ENCODE measurements at places on chromosomes 1 and 21.

GRCh38 chr1:10642403-10643080 lies 153.9 kb downstream of the CASZ1 start:
- no peaks in the 10 kb centered on the region for H3K27me3 ChIP-seq
- DNase-seq = no peak
- H3K4me3 ChIP-seq = no peak overlapping the region

- H3K27ac ChIP-seq = no peak overlapping the region
- no peaks in the 10 kb centered on the region for H3K27me3 ChIP-seq
- H3K4me1 ChIP-seq = no peaks in the 10 kb centered on the region
- H3K36me3 ChIP-seq = no peaks in the 10 kb centered on the region
- no peak overlapping the region for H3K4me3 ChIP-seq
These were observed 119.6 kb downstream of the IER5 start for GRCh38 chr1:181208083-181208482.

DNA sequence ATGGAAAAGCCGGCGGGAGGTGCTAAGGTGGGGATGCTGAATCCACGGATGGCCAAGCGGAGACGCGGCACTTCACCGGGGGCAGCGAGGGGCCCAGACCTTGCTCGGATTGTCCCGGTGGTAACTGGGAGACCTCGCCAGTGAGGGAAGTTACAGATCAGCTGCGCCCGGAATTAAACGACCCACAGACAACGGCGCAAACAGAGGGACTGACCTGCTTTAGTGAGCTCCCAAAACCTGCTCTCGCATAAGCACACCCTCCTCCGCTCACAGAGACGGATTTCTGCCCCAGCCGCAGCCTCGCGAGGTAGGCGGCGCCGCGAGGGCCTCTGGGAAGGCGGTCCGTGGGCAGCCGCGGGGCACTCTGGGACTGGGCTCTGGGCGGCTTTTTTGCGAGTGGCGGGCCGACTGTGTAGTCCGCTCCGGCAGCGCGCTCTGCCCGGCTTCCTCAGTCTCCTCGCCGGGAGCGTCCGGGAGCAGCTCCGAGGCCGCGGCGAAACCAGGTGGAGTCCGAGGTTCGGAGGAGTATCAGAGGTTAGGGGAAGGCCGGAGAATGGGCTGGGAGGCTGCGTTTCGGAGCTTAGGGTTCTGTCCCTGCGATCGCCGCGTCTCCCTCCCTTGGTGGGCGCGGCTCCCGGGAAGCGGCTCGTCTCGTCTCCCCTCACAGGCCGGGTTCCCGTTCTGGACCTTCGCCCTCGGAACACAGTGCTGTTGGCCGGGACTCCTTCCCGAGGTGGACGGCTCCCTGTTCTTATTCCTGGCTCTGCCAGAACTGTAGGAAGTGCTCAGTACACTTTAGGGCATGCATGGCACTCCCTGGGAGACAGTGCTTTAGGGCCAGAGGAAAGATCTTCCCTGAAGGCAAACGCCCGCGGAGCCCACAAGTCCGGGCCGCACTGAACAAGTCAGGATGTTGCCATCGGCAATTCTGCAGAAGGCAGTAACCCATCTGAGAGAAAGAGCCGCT lies at the start of gene EXO5:
Gene EXO5, plus strand, starts transcription at position 393 of the 967 bp plus-strand sequence. CDS start 5,778 bp downstream, outside the sequence.
- no peaks in the 10 kb centered on the region for H3K27me3 ChIP-seq
- peaks cover 2% of the 10 kb centered on the region for H3K4me1 ChIP-seq
- peak within 1 kb of the TSS; percentile 72 for H3K4me3 ChIP-seq
- no peaks in the 10 kb centered on the region for H3K36me3 ChIP-seq

- H3K27ac ChIP-seq = peak overlapping the region; percentile 42
- DNase-seq = no peak
- H3K36me3 ChIP-seq = no peaks in the 10 kb centered on the region
- H3K4me3 ChIP-seq = no peak overlapping the region
These were observed 8.8 kb downstream of the LAMB3 start for GRCh38 chr1:209643285-209644020.

GRCh38 chr1:18948048-18948912 lies 8.2 kb downstream of the IFFO2 start:
- peak; percentile 84 for DNase-seq
- no peaks in the 10 kb centered on the region for H3K27me3 ChIP-seq
- peak overlapping the region; percentile 97 for H3K27ac ChIP-seq
- no peaks in the 10 kb centered on the region for H3K36me3 ChIP-seq

GRCh38 chr1:198128533-198128932 lies 28.3 kb upstream of the NEK7 start:
- H3K4me3 ChIP-seq = no peak overlapping the region
- no peaks in the 10 kb centered on the region for H3K27me3 ChIP-seq
- no peak overlapping the region for H3K27ac ChIP-seq
- peaks cover 6% of the 10 kb centered on the region for H3K4me1 ChIP-seq

DNA sequence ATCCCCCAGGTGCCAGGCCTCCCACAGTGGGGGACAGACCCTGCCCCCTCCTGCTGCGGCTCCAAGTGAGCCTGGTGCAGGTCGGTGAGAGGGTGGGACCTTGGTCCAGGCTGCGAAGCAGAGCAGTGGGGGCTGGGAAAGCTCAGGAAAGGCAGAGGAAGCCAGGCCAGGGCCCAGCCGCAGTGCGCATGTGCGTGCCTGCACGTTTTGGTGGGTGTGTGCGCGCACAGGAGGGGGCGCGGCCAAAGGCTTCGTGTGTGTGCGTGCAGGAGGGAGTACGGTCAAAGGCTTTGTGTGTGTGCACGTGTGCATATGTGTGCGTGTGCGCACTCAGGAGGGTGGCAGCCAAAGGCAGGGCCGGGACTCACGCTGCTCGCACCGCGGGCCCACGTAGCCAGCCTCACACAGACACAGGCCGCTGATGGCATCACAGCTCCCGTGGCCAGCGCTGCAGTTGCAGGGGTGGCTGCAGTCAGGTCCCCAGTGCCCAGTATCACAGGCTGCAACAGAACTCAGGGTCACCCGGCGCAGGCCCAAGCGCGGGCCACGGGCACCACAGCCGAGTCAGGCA lies 45.9 kb downstream of the ARHGEF16 start:
- H3K27ac ChIP-seq = no peak overlapping the region
- H3K36me3 ChIP-seq = peaks cover 82% of the 10 kb centered on the region
- H3K4me3 ChIP-seq = no peak overlapping the region
- no peaks in the 10 kb centered on the region for H3K27me3 ChIP-seq
- no peak for DNase-seq

DNA sequence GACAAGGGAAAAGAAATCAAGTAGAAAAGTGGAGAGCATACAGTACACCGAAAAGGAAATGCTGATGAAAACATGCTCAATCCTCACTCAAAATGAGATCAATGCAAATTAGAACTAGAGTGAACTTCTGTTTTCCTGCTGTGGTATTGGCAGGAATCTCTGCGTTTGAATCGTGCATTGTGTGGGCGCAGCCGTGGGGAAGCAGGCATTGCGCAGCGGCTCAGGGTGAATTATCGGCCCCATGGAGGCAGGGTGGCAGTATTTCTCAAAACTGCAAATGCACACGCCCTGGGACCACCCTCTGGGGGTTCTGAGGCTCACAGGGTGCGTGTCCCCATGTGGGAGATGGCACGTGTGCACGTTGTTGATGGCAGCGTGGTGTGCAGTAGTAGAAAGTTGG lies 140.6 kb downstream of the PEX14 start:
- H3K4me1 ChIP-seq = no peaks in the 10 kb centered on the region
- no peak overlapping the region for H3K4me3 ChIP-seq
- no peak overlapping the region for H3K27ac ChIP-seq
- DNase-seq = no peak

DNA sequence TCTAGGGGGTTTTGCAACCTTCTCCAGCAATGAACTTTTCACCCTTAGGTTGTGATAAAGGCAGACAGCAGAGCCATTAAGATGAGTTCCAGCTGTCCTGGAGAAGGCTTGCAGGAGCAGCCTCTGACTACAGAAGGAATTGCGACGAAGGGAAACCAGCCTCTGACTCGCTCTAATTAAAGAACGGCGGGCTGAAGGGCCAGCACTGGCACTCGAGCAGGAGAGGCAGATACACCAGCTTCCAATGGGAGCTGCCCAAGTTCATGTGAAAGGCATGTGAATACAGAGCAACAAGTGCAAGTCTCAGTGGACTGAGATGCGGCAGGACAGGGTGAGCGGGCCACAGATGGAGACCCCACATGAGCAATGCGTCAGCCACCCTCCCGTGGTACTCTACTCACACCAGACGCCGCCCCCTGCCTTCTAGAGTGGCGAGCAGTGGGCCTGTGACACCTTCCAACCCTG lies 15.7 kb downstream of the RCC2 start:
- H3K27ac ChIP-seq = no peak overlapping the region
- no peak for DNase-seq
- H3K27me3 ChIP-seq = no peaks in the 10 kb centered on the region
- peaks cover 47% of the 10 kb centered on the region for H3K36me3 ChIP-seq
- H3K4me3 ChIP-seq = no peak overlapping the region

DNA sequence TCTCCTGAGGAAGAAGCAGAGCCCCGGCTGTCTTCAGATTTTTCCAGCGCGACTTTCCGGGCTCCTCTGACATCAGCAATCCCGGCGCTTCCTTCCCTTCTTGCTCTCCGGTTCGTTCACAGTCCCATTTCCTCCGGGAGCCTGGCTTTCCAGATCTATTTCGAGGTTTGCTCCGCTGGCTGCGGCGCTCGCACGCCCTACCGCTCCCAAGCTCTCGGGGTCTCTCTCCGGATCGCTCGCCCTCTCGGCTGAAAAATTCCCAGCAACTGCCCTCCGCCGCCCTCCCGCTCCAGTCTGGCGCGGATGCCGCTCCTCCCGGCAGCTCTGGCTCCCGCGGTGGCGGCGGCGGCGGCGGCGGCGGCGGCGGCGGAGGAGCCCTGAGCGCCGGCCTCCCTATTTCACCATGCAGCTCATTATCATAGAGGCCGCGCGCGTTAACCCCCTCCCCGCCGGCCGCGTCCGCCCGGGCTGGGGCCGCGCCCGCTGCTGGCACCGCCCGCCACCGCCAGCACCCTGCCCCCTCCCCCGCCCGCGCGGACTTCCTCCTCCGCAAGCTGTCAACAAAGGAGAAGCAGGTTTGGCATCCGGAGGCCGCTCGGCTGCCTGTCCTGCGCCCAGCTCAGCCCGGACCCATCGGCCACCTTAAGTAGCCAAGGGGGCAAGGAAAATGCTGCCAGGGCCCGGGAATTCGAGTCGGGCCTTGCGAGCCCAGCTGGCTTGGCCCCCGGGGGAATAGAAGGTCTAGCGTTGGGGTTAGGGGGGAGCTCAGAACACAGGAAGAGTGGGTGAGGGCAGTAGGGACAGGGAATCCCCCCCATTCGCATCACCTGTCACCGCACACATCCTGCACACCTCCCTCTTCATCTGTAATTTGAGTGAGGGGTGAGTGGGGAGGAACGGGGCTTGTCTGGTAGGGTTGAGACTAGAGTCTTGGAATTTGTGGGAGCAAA lies at the start of gene PLXNA2:
Gene PLXNA2, minus strand, starts transcription at position 418 of the 950 bp plus-strand sequence. CDS start 26,462 bp downstream, outside the sequence.
- peak; percentile 93 for DNase-seq
- peaks cover 29% of the 10 kb centered on the region for H3K4me1 ChIP-seq
- no peaks in the 10 kb centered on the region for H3K27me3 ChIP-seq
- peak within 1 kb of the TSS; percentile 96 for H3K4me3 ChIP-seq

DNA sequence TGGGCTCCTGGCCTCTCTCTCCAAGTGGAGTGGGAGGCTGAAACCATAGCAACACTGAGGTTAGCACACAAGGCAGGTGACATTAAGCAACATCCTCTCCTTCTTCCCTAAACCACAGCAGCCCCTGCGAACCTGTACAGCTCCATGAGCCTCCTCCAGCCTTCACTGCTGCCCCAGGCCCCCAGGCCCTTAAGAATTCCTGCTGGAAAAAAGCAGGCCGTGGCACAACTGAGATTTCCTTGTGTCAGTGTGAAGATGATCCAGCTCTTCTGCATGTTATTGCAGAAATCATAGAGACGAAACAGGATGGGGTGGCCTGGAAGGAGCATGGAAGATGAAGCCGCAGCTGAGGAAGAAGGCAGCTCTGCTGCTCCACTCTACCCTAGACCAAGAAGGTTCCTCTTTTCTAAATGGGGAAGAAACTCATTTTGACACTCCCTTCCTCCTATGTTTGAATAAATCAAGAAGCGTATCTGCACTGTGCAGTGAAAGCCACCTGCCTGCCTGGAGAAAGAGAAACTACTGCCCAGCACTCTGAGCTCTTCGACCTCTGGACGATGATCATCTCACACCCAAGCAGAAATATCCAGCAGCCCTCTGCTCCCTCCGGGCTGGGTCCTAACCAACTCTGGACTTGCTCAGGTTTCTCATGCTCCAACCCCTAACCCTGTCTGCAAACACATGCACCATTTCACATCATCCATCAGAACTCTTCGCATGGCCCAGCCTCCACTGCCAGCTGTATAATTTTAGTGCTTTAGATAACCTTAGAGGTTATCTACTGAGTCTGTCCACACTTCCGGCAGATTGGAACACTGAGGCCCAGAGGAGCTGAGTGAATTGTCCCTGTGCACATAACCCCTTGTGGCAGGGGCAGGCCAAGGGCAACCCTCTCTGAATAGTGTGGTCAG lies 20.7 kb downstream of the SH3BP5L start:
- no peak for DNase-seq
- no peak overlapping the region for H3K4me3 ChIP-seq
- H3K36me3 ChIP-seq = no peaks in the 10 kb centered on the region
- H3K27me3 ChIP-seq = no peaks in the 10 kb centered on the region
- H3K27ac ChIP-seq = no peak overlapping the region
- H3K4me1 ChIP-seq = no peaks in the 10 kb centered on the region

GRCh38 chr1:2233997-2234761 lies 6.1 kb downstream of the SKI start:
- DNase-seq = peak; percentile 82
- no peaks in the 10 kb centered on the region for H3K27me3 ChIP-seq
- no peaks in the 10 kb centered on the region for H3K36me3 ChIP-seq
- H3K27ac ChIP-seq = peak overlapping the region; percentile 85

All from ascending aorta (tissue), 2 donors.